Ammon's horn (tissue), 1 donor: ENCODE measurements at places on chromosomes 13 and 19.

GRCh38 chr19:46926170-46927071 lies 65.6 kb downstream of the ARHGAP35 start:
- peak; percentile 89 for DNase-seq

- no peak for DNase-seq
Observed at GRCh38 chr13:93903909-93904308, 575.6 kb downstream of the DCT start.

- peak; percentile 67 for DNase-seq
Observed at GRCh38 chr13:36919833-36920615, at the start of gene SMAD9. Gene SMAD9 (minus strand): TSS chr13:36920238. CDS start chr13:36879689, 40,549 bp downstream.

GRCh38 chr19:45446944-45447343 lies 20.9 kb upstream of the FOSB start:
- no peak for DNase-seq

GRCh38 chr13:51997641-51998330 lies 13.5 kb downstream of the ATP7B start:
- no peak for DNase-seq

DNA sequence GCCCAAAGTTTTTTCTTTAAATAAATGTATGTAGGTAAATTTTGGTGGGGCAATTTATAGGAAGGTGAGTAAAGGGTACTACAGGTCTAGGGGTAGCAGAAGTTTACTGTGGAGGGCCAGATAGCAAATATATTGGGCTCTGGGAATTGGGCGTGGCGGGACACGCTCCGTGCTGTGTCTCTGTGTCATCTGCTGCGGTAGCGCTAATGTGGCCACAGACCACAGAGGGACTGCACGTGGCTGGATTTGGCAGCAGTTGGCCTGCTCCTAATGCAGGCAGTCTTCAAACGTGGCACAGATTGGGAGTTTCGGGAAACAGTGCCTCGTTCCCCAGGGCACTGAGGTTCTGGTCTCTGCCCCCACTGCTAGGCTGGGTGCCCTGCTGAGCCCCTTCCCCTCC lies 16.6 kb upstream of the MYDGF start:
- DNase-seq, result no peak

DNA sequence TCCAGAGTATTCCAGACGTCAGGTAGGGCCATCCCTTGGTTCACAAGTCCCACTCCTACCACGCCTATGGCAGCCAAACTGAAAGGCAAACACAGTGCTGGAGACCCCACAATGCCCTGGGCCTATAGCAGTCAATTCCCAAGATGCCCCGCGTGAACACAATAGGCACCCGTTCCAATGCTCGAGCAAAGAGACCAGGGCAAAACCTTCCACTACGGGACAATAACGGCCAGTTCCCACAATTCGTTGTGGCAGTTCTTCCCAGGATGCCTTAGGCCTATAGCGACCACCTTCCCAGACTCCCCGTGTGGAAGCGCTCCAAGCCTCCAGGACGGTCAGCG lies 538 bp downstream of the ZNF428 start:
- DNase-seq, result no peak

DNA sequence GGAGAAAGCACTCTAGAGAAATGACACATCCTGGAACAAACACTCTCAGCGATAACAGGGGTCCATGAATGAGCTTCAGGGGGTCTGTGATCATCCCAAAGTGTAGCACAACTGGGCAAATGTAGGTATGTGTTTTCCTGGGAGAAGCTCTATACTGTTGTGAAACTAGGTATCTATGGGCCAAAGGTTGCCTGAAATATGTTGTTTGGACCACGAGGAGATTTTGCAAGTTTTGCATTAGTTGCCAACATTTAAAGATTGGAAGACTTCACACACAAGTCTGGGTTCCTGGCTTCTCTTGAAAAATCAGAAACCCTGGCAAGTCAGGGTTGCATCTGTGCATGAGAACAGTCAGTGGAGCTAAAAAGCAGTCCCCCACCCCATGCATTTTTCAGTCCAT lies 26.7 kb upstream of the POU2F2 start:
- DNase-seq, result no peak

- DNase-seq, result no peak
Observed at GRCh38 chr13:46761866-46762265, 35.1 kb downstream of the ESD start.

DNA sequence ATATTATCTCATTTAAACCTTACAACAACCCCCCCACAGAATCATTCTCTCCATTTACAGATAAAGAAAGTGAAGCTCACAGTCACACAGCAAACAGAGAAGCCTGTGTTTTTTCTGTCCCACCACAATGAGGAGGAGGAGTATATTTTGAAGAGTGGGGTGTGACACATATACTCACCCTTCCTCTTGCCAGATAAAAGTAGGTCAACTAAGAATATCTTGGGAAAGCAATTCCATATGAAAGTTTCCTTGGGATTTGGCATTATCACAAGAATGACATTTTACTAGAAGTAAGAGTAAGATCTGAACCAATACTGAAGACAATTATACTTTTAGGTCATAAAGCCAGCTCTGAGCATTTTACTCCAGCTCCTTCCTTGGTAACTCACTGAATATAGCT lies 287.5 kb upstream of the HTR2A start:
- DNase-seq, result no peak

GRCh38 chr13:94917824-94918223 lies 205.5 kb upstream of the SOX21 start:
- DNase-seq, result no peak

DNA sequence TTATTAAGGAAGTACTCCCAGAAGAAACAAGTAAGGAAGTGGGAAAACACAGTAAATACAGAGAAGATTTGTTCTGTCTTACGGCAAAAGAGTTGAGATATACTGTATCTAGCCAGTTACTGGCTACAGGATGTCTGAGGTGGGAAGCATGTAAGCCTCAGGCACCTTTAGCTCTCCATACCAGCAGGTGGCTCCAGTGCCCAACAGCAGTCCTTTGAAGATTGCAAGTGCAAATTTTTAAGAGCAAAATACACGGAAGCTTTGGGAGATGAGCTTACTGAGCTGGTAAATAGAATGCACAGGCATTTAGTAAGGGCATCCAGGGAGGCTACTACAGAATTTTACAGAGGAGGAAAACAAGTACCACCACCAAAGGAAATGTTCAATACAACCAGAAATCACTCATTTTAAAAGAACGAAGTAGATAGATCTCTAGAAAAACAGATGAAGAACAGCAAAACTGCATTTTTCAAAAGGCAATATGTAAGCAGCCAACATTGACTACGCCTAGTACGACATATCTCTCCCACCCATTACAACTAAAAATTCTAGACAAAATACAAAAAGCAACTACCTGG lies 57.9 kb upstream of the VSTM2B start:
- peak; percentile 71 for DNase-seq

DNA sequence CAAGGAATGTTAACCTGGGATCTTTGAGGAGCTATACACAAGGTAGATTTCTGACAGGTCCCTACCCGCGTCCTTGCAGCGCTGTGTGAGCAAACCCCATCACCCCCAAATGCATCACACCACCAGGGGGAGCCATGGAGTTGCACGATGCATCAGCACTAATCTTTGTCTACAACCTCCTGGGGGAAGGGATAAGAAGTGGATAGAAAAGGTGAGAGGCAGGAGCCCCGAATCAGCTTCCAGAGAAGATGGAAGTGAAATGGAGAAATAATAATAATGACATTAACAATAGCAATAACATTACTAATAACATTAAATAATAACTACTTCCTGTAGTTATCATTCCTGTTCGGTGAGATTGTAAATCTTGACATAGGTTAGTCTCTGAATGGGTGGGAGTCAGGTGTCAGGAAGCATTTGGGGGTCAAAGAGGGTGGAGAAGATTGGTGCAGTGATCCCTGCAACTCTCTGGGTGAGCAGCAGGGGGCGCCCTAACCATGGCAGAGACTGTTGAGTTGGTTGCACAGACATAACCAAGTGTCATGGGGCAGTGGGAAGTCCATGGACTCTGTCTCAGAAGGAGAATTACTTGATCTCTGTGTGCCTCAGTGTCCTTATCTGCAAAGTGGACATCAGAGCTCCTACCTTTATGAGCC lies 16.5 kb downstream of the SIGLEC7 start:
- peak; percentile 36 for DNase-seq

GRCh38 chr19:732148-733069 lies 18.5 kb upstream of the MISP start:
- no peak for DNase-seq

GRCh38 chr13:72537395-72537780 lies 190.0 kb downstream of the MZT1 start:
- DNase-seq, result no peak

- no peak for DNase-seq
Observed at GRCh38 chr19:18259893-18260292, 14.4 kb downstream of the IQCN start.

- no peak for DNase-seq
Observed at GRCh38 chr13:98869408-98870090, 108.3 kb downstream of the DOCK9 start.

DNA sequence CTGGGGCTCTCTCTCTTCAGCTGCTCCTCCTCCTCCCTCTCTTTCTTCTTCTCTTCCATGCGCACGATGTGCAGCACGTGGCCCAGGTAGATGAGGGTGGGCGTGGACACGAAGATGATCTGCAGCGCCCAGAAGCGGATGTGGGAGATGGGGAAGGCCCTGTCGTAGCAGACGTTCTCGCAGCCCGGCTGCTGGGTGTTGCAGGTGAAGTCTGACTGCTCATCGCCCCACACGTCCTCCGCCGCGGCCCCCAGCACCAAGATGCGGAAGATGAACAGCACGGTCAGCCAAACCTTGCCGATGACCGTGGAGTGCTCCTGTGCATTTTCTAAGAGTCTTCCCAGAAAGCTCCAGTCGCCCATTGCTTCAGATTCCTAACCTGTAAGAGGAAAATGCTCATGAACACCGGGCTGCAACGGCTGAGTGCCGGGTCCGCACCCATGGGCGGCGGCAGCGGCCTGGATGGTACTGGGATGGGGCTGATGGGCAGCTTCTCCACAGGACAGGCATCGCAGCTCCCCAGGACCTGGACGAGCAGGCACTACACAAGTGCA lies 17.8 kb downstream of the GJA3 start:
- DNase-seq, result no peak

DNA sequence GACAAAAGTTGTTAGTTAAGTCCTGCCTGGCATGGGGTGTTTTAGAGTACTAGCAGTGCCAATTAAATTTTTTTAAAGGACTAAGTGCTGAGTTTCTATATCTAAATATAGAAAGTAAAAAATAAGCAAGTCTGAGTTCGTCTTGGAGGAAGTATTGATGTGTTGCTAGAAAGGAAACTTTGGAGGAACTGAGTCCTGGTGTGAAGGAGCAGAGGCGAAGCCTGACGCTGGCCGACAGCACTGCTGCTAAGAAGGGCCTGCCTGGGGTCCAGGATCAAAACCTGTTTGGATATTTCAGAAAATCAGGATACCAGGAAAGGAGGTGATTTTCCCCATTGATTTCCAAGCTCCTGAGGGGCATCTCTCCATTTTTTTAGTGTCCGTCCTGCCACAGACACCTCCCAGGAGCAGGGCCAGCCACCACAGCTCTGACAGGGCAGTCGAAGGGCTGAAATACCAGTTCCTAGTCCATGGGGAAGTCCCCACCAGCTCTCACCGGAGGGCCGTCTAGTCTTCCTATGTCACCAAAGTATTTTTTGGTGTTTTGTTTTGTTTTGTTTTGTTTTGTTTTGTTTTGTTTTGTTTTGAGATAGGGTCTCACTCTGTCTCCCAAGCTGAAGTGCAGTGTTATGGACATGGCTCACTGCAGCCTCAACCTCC lies 38.2 kb upstream of the NPAS1 start:
- no peak for DNase-seq

GRCh38 chr19:44808463-44809371 lies at the start of gene BCAM:
Gene BCAM (plus strand): TSS chr19:44809103. CDS start chr19:44809125, 22 bp downstream.
- peak; percentile 49 for DNase-seq

DNA sequence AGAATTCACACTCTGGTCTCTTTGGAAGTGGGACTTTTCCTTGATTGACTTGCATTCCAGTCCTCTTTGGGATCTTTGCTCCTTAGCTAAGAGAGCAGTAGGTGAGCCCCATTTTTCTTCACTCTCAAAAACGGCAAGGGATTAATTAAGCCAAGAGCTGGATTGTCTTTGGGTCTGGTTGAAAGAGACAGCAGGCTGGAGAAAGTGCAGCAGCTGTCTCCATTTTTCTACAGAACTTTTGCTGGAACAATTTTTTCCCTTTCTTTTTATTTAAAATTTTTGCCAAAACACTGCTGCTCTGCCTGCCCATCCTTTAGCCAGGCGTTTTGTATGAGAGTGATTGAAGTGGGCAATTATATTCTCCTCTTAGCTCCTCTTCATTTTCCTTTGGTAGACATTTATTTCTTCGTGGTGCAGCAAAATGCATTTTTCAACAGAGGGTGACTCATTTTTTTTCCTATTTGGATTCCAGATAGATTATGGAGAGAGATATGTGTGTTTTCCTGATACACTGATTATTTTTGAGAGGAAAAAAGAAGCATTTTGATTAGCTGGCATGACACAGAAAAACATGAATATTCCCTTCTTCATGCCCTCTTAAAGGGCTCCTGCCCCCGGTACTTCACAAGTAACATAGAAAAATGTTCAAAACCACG lies 371.2 kb upstream of the NBEA start:
- no peak for DNase-seq

- DNase-seq, result no peak
Observed at GRCh38 chr19:33465371-33465770, 56.2 kb downstream of the PEPD start.

DNA sequence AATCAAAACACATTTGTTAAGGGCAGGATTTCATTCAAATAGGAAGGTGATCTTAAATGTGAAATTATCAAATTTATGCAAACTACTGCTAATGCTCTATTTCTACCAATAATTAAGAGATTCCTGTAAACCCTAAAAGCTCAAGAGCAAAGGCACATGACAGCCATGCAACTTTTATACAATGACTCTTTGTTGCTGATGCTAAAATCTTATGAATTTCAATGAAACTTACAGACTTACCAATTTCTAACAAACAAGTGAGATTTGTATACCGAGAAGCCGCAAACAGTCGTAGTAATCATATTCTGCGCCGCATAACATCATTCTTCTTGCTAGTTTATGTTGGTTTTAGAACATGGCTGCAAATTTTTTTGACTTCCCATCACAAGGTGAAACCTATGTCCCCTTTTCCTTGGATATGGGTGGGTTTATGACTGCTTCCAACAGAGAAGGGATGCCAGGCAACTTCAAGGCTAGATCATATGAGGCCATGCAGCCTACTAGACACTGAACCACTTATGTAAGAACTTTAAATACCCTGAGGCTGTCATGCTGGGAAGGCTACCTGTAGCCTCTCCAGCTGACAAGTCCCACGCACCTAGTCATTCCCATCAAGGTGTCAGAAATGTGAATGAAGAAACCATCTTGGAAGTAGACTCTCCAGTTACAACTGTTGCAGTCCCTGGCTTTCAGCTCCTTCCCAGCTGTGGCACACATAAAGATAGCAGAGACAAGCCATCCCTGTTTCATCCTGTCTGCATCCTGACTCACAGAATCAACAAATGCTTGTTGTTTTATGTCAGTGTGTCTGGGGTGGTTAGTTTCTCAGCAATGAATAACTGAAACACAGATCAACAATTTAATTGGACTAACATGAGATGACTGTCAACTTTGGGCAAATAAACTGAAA lies 42.0 kb downstream of the LNX2 start:
- DNase-seq, result peak; percentile 16
